ENCODE measurements at places on chromosomes 16 and 17. TPM values are rescaled to one million over a fixed set of nuclear protein-coding genes. Genes with fewer than 3 reads are reported as not detected.

- no peaks in the 10 kb centered on the region for H3K36me3 ChIP-seq
- no peak overlapping the region for H3K4me3 ChIP-seq
- H3K27me3 ChIP-seq: no peaks in the 10 kb centered on the region
Observed at GRCh38 chr16:82655072-82655714, 28.4 kb downstream of the CDH13 start.

GRCh38 chr16:72537664-72538063 lies 365.7 kb upstream of the PMFBP1 start:
- H3K4me1 ChIP-seq: no peaks in the 10 kb centered on the region
- DNase-seq: no peak
- H3K4me3 ChIP-seq: no peak overlapping the region
- no peaks in the 10 kb centered on the region for H3K27me3 ChIP-seq
- no peak overlapping the region for H3K27ac ChIP-seq
- no peaks in the 10 kb centered on the region for H3K36me3 ChIP-seq

GRCh38 chr17:1120596-1121441 lies 59.0 kb downstream of the ABR start:
- H3K36me3 ChIP-seq: no peaks in the 10 kb centered on the region
- H3K4me1 ChIP-seq: no peaks in the 10 kb centered on the region
- no peak overlapping the region for H3K27ac ChIP-seq
- no peak overlapping the region for H3K4me3 ChIP-seq
- no peaks in the 10 kb centered on the region for H3K27me3 ChIP-seq

DNA sequence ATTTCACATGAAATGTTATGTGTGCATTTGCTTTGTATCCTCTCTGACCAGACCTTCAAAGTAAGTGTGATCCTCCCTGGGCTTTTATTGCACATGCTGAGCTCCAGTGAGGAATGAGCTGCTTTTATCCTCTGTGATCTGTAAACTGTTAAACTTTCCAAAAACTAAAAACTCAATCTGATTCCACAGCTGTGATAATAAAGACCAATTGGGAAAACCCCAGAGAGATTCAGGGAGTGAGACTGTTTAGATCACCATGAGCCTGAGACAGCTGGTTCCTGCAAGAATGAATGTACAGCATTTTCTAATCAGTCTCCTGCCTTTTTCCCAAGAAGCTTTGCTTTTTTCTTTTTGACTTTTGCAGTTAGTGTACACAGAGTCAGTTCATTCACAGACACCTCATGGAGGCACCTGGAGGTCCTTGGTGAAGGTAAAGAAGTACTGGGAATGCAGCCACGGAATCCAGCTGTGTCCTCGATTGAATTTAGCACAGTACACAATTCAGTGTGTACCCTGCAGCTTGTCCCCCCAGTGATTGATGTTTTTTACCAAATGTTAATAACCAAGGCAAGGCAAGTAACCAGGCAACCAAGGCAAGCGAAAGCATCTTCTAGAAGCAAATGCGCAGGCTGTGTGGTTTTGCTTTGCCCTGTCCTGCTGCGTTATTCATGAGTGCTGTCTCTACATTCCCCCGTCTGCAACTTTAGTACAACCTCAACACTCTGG lies 182.6 kb downstream of the LGALS9B start:
- H3K27me3 ChIP-seq: no peaks in the 10 kb centered on the region
- H3K27ac ChIP-seq: no peak overlapping the region
- no peaks in the 10 kb centered on the region for H3K36me3 ChIP-seq
- no peaks in the 10 kb centered on the region for H3K4me1 ChIP-seq

GRCh38 chr17:78883533-78884131 lies 19.4 kb downstream of the CEP295NL start:
- peak overlapping the region; percentile 28 for H3K4me3 ChIP-seq
- peak; percentile 82 for DNase-seq
- peak overlapping the region; percentile 98 for H3K27ac ChIP-seq
- H3K36me3 ChIP-seq: no peaks in the 10 kb centered on the region
- H3K4me1 ChIP-seq: peaks cover 20% of the 10 kb centered on the region
- H3K27me3 ChIP-seq: no peaks in the 10 kb centered on the region

DNA sequence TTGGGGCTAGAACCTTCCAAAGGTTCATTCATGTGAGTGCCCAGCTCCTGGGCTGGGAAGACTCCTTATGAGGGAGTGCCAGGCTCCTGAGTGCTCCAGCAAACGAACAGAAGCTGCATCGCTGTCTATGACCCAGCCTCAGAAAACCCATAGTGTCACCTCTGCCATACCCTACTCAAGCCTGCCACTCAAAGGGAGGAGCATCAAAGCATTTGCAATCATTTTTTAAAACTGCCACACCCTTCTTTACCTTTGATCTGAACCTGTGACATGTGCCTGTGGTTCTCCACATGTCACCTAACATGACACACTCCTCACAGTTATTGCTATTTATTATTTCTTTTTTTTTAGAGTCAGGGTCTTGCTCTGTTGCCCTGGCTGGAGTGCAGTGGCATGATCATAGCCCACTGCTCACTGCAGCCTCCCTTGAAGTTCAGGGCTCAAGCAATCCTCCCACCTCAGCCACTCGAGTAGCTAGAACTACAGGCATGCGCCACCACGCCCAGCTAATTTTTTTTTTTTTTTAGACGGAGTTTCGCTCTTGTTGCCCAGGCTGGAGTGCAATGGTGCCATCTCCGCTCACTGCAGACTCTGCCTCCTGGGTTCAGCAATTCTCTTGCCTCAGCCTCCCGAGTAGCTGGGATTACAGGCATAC lies 7.3 kb upstream of the KDM8 start:
- H3K4me1 ChIP-seq: no peaks in the 10 kb centered on the region
- H3K27ac ChIP-seq: no peak overlapping the region
- no peaks in the 10 kb centered on the region for H3K27me3 ChIP-seq
- H3K36me3 ChIP-seq: no peaks in the 10 kb centered on the region

DNA sequence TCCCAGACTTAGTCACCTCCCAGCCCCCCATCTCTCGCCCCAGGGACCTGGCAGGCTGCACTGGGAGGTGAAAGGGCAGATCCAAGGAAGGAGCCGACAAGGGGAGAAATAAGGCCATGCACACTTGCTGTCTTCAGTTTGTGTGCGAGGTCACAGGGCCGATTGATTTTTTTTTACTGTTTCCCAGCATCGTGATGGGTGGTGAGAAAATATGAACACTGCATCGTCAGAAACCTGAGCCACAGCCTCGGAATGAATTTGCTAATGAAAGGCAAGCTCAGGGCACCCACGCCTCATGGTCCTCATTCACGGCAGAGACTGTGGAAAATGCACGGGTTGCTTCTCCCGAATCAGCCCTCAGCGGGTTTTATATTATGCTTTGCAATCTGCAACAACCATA lies 98.0 kb downstream of the SOCS1 start:
- no peak for DNase-seq
- no peaks in the 10 kb centered on the region for H3K36me3 ChIP-seq
- no peak overlapping the region for H3K27ac ChIP-seq
- no peaks in the 10 kb centered on the region for H3K4me1 ChIP-seq

DNA sequence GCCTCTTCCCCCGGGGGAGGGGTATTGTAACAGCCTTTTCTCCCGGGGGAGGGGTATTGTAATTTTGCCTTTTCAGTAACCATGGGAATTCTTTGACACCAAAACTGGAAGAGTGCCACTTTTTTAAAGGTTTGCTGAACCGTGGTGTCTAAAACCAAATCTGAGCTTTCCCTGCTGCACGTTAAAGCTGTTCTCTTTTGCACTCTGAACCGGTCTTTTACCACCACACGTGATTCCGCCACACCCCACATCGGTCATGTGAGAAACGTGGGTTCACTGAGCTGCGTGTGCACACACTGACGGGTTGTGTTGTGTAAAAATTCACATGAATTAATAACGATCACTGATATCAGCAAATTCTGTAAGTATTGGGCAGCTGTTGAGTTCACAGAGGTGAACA lies 9.2 kb upstream of the ACSF3 start:
- no peaks in the 10 kb centered on the region for H3K4me1 ChIP-seq
- DNase-seq: no peak
- H3K4me3 ChIP-seq: no peak overlapping the region
- peaks cover 52% of the 10 kb centered on the region for H3K27me3 ChIP-seq
- no peak overlapping the region for H3K27ac ChIP-seq

Gene SPNS3
- total RNA-seq: not detected

Gene ASPSCR1
- total RNA-seq: 17.9 TPM
